ENCODE measurements at places on chromosomes 1 and 21.

DNA sequence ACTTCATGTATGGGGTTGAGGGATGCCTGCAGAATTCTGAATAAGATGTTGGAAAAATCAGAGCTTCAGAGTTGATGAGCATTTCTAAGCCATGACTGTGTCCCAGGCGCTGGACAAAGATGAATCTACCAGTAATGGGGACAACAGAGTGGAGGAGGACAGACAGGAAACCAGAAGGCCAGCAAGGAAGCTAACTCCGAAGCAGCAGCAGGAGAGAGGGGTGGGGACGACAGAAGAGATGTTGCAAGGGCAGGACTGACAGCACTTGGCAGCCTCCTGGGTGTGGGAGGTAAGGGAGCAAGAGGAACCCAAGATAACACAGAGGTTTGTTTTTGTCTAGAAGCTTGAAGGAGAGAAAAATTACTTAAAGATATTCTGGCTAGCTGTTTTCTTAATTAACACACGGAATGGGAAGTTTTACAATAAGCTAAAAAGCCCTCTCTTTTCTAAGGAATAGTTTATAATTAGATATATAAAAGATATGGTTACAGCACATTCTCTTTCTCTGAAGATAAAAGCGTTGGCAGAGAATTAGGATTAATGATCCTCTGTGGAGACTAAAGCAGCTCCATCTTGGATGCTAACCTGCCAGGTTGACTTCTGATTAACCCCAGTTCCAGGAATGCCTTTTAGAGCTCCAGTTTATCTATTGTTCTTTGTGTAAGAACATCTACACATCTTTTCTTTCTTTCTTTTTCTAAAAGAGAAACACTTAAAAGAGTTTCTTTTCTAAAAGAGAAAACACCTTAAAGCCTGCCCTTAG lies 92.7 kb downstream of the TENT5C start:
- H3K36me3 ChIP-seq, result no peaks in the 10 kb centered on the region
- H3K27ac ChIP-seq, result no peak overlapping the region
- DNase-seq, result no peak
- H3K27me3 ChIP-seq, result peaks cover 2% of the 10 kb centered on the region
- H3K4me3 ChIP-seq, result no peak overlapping the region
- no peaks in the 10 kb centered on the region for H3K4me1 ChIP-seq

DNA sequence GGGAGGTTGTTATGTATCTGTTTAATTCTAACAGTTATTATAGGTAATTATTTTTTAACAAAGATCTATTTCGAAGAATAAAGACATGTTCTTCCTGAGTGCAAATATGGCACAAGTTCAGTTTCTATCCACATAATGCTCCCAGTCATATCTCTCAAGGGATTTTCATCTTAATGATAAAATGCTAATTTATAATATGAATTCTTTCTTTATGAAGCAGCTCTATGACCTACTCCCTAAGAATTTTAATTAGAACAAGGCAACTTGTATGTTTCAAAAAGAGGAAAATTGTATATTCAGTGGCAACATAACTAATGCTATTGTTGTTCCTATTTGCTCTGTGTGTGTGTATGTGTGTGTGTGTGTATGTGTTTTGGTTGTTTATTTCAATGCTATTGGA lies 1222.1 kb upstream of the NCAM2 start:
- H3K4me1 ChIP-seq, result no peaks in the 10 kb centered on the region
- H3K4me3 ChIP-seq, result no peak overlapping the region
- H3K27me3 ChIP-seq, result no peaks in the 10 kb centered on the region

DNA sequence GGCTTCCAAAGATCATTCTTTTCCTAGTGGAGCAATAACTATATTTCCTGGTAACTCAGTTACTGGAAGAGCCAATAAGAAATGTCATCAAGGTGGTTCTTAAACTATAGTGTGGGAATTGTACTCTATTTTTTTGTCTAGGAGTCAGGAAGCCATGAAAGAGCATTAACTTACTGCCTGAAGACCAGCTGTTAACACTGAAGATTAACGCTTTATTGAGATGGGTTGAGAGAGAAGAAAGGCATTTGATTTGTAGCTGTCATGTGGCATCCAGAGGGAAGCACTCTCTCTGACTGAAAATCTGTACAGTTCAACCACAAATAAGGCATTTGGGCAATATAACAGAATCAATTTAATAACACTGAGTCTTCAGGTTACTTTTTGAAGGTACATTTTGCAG lies 76.0 kb downstream of the DNM3 start:
- H3K4me1 ChIP-seq, result no peaks in the 10 kb centered on the region
- DNase-seq, result no peak
- no peak overlapping the region for H3K4me3 ChIP-seq
- no peak overlapping the region for H3K27ac ChIP-seq
- no peaks in the 10 kb centered on the region for H3K36me3 ChIP-seq

DNA sequence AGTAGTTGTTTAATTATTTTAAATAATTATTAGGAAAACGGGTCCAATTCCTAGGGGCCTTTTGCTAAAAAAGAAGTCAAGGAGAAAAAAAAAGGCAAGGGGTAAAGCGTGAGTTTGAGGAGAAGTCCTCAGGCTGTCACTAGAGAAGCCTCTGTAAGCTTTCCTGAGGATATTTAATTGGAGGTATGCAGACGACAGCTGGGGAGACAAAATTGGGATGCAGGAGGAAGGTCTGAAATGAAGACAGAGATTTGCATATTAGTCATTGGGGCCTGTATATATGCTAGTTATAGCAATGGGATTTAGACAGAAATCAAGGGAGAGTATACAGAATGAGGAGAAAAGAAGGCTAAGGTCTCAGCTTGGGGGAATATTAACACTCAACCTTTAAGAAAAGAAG lies 8.6 kb downstream of the ATP6V1G3 start:
- H3K4me3 ChIP-seq, result no peak overlapping the region
- no peaks in the 10 kb centered on the region for H3K27me3 ChIP-seq
- H3K27ac ChIP-seq, result no peak overlapping the region

DNA sequence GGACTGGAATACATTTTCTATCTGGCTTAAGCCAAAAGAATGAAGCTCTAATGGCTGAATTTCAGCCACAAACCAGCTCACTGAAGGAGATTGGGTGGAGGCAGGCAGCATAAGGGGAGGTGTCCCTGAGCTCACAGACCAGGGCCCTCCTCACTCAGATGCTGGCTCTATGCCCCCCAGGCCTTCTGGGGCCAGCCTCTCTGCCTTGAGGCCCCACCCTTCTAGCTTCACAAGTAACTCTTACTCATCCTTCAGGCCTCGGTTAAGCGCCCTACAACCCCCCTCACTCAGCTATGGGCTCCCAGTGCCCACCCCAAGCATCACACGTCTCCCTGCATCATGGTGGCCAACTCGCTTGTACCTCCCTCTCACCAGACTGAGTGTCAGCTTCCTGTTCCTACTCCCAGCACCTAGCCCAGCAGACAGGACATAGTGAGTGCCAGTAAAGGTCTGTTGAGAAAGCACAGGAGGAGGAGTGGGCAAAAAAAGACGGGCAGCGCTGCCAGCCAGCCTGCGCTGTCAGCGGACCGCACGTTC lies 40.8 kb upstream of the GPR157 start:
- H3K36me3 ChIP-seq, result peaks cover 47% of the 10 kb centered on the region
- H3K4me1 ChIP-seq, result peaks cover 79% of the 10 kb centered on the region
- DNase-seq, result no peak
- no peak overlapping the region for H3K4me3 ChIP-seq

DNA sequence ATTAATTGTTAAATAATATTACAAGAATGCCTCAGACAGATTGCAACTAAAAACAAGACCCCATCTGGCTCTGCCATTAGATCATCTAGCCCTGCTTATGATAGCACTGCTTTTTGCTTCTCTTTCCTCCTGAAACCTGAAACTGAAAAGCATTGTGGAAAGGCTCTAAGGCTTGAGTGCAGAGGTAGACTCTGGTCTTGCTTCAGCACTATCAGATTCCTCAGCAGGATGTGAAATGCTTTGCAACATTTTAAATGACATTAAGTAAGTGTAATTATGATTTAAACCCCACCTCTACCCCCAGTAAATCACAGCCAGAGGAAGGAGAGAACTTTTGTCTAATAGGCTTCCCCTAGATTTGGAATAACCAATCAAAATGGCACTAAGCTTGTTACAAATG lies 32.9 kb downstream of the PHC2 start:
- no peaks in the 10 kb centered on the region for H3K27me3 ChIP-seq
- peaks cover 5% of the 10 kb centered on the region for H3K4me1 ChIP-seq
- no peak overlapping the region for H3K27ac ChIP-seq
- no peak for DNase-seq

DNA sequence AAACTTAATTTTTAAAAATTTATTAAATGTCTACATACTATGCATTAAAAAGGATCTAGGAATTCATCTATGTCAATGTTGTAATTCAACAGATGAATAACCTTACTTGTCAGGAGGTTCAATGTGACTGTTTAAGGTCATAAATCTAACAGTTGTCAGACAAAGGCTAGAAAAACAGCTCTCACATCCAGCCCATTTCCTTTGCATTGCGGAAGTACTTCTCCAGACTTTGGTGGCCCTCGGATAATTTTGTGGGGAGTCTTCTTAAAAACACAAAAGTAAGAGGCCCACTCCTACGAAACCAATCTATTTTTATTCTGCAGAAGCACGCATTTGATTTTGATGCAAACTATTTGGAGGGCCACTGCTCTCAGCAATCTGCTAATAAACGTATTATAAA lies 122.6 kb upstream of the CHRM3 start:
- no peak overlapping the region for H3K4me3 ChIP-seq
- no peaks in the 10 kb centered on the region for H3K27me3 ChIP-seq
- no peak for DNase-seq
- H3K36me3 ChIP-seq, result no peaks in the 10 kb centered on the region
- H3K4me1 ChIP-seq, result no peaks in the 10 kb centered on the region

DNA sequence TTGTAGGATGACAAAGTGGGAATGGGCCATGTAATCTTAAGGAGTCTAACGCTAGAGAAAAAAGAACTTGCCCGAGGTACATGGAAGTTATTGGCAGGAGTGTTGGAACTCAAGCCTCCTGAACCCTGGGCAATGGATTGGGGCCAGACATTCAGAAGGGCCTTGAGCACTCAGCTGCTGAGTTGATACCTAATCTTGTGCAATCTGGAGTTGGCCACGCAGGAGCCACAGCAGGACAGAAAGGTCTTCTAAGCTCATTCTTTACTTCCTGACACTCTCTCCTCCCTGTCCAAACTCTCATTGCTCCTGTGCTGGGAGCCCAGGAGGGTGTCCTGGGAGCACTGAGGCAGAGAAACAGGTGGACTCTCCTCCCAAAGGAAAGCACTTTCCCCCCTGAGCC lies 25.1 kb upstream of the CSF1 start:
- peaks cover 73% of the 10 kb centered on the region for H3K4me1 ChIP-seq
- H3K36me3 ChIP-seq, result no peaks in the 10 kb centered on the region
- H3K4me3 ChIP-seq, result no peak overlapping the region
- no peaks in the 10 kb centered on the region for H3K27me3 ChIP-seq
- no peak for DNase-seq

- H3K27me3 ChIP-seq, result no peaks in the 10 kb centered on the region
- no peak for DNase-seq
- no peak overlapping the region for H3K4me3 ChIP-seq
- H3K27ac ChIP-seq, result no peak overlapping the region
Measured at GRCh38 chr21:16071761-16072160, 342.0 kb downstream of the USP25 start.

DNA sequence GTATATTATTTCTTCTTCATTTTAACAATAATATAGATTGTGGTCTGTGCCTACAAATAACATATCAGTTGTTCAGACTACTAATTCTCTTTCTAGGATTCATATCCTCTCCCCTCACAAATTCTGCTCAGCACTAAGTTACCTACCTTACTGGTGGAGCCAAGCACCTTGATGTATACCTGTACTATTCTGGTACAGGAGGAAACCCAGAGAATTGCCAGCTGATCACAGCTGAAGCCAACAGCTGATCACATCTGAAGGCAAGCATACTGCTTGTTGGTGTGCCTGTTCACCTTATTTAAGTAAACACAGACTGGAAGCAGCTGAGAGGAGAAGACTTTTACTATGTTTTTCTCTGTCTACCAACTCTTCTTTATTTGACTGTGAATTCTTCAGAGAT lies 101.8 kb downstream of the PBX1 start:
- DNase-seq, result no peak
- no peak overlapping the region for H3K4me3 ChIP-seq
- no peak overlapping the region for H3K27ac ChIP-seq
- no peaks in the 10 kb centered on the region for H3K36me3 ChIP-seq
- no peaks in the 10 kb centered on the region for H3K4me1 ChIP-seq

DNA sequence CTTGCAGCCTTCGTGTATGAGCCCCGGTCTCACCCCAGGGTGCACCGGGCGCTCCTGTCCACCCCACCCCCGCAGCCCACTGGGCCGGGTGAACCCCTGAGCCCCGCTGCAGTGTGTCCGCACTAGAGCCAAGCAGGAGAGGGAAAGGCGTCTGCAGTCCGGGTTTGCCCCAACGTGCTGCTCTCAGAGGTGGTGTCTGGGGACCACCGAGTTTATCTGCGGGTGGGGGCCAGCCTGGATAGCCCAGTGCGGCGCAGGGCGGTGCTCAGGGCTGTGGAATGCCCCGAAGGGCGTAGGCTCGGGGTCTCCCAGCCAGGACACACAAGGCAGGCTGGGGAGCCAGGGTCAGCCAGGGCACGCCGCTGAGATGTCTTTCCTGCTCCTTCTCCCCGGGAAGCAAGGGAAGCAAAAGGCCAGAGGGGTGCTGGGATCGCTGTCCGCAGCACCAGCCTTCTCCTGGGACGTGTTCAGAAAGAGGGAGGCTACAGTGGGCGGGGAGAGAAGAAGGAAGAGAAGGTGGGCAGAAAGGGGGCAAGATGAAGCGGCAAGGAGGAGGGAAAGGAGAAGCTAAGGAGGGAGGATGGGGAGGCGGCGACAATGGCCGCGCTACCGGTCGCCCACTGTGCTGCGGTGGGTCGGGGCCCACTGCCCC lies 56.6 kb downstream of the MAB21L3 start:
- no peak for DNase-seq
- no peaks in the 10 kb centered on the region for H3K27me3 ChIP-seq
- peaks cover 82% of the 10 kb centered on the region for H3K4me1 ChIP-seq
- H3K36me3 ChIP-seq, result no peaks in the 10 kb centered on the region
- no peak overlapping the region for H3K27ac ChIP-seq

DNA sequence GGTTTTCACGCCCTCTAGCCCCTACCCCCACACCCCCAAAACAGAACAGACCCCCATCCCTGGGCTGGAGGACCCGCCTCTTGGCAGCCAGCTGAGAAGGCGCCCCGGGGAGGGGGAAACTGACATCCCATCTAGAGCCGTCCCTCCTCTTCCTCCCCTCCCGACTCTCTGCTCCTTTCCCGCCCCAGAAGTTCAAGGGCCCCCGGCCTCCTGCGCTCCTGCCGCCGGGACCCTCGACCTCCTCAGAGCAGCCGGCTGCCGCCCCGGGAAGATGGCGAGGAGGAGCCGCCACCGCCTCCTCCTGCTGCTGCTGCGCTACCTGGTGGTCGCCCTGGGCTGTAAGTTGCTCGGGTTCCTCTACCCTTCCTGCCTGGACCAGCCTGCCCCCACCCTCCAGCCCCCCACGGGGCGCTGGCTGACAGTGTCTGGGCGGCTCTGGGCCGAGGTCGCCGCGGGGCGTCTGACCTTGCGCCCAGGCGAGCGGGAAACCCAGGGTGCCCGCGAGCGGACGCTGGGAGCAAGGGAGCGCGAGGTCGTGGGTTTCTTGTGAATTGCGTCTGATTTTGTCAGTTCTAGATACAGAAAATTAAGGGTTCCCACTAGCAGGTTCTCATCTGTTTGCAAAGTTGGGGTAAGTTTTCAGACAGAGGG lies 618 bp downstream of the JAM2 start:
- H3K36me3 ChIP-seq, result no peaks in the 10 kb centered on the region
- peaks cover 8% of the 10 kb centered on the region for H3K4me1 ChIP-seq
- peak overlapping the region; percentile 71 for H3K4me3 ChIP-seq

- H3K36me3 ChIP-seq, result peaks cover 15% of the 10 kb centered on the region
- H3K4me3 ChIP-seq, result no peak overlapping the region
- H3K27ac ChIP-seq, result no peak overlapping the region
- H3K27me3 ChIP-seq, result no peaks in the 10 kb centered on the region
- H3K4me1 ChIP-seq, result no peaks in the 10 kb centered on the region
Measured at GRCh38 chr1:151891512-151891911, 17.8 kb downstream of the THEM4 start.
